ENCODE measurements at places on chromosomes 4 and X. TPM values are rescaled to one million over a fixed set of nuclear protein-coding genes. Genes with fewer than 3 reads are reported as not detected.

PDGFC gene
- 4.7 TPM for total RNA-seq

C4orf36 gene
- total RNA-seq, result 8.6 TPM

SATL1 gene
- total RNA-seq, result 0.09 TPM

ZNF330 gene
- 59.2 TPM for total RNA-seq

HSFX4 gene
- total RNA-seq, result not detected

AFF2 gene
- 13.5 TPM for total RNA-seq

ANXA5 gene
- 216 TPM for total RNA-seq

PGAM4 gene
- total RNA-seq, result not detected

ERAS gene
- 0.50 TPM for total RNA-seq

EXOC1 gene
- 52.0 TPM for total RNA-seq

SPATA18 gene
- 7.2 TPM for total RNA-seq

INTU gene
- total RNA-seq, result 22.0 TPM

S100G gene
- not detected for total RNA-seq

ATRX gene
- 106 TPM for total RNA-seq

EDNRA gene
- 3.4 TPM for total RNA-seq
